ENCODE measurements at places on chromosomes 6 and 20.

- DNase-seq, result no peak
Observed at GRCh38 chr6:33837971-33838665, 34.3 kb upstream of the MLN start.

GRCh38 chr20:23061734-23062561, 12.5 kb upstream of the THBD start:
- no peak for DNase-seq

- peak; percentile 72 for DNase-seq
Observed at GRCh38 chr6:160534050-160534696, 129.9 kb downstream of the LPA start.

GRCh38 chr6:6455272-6455671, 133.2 kb upstream of the LY86 start:
- DNase-seq, result no peak

DNA sequence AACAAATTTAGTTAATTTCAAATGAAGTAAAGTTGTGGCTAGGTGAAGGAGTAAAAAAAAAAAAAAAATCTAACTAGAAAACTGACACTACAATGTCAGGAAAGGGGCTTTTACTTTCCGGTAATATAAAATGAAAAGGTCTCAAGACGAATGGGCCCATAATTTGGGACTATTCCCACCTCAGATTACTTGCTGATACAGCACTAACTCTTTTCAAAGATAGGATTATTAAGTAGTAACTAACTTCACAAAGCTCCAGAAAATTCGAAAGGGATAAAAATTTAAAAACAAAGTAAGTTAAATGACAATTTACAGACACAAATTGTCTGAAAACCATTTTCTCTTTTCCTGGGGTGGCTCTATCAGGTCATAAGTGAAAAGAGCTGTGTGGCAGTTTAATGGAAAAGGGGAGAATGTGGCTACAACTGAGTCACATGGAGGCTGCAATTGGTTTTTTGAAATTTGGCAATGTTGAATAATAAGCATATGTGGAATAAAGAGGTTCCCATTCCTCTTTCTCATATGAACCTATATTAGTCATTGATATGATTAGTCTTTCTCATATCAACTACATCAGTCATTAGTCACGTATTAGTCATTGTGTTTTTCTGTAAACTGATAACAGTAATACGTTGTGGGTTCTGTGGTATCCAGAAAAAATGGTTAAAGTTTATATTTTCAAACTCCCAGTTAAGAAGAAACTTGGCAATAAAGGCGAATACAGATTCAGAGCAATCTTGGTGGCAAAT, 78.0 kb downstream of the RWDD2A start:
- no peak for DNase-seq

GRCh38 chr6:107061125-107062020, 33.4 kb downstream of the MTRES1 start:
- DNase-seq, result peak; percentile 16

- no peak for DNase-seq
Observed at GRCh38 chr6:122640366-122640765, 30.2 kb downstream of the PKIB start.

GRCh38 chr20:45156713-45157112, 18.0 kb upstream of the PI3 start:
- no peak for DNase-seq

DNA sequence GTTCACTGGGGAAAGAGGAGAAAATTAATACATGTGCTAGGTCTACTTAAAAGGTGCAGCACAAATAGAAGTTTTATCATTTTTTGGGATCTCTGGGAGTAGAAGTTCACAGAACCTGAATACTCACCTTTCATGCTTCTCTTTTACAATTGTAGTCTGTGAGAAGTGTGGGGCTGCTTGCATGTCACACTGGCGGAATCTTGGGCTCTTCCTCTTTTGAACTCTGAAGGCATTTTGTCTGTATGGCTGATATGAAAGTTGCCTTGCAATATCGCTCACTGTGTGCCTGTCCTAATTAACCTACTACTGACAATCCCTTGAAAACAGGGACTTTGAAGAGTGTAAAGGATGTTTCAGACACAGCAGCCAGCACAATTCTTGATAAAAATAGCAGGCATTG, 65.9 kb upstream of the CLDN20 start:
- DNase-seq, result no peak

- DNase-seq, result no peak
Observed at GRCh38 chr6:144315226-144315980, 30.3 kb downstream of the UTRN start.

All from stimulated activated naive CD8-positive, alpha-beta T cell treated with anti-CD3 and anti-CD28 coated beads, Interleukin-15, Interleukin-2, amounts not matched to agents 100 U/mL and 50 U/mL, for 24 hours (primary cell).